Caco-2 (cell line): ENCODE measurements at places on chromosomes 7 and 10.

- DNase-seq, result no peak
These were observed 51.0 kb downstream of the HHEX start for GRCh38 chr10:92740762-92741161.

DNA sequence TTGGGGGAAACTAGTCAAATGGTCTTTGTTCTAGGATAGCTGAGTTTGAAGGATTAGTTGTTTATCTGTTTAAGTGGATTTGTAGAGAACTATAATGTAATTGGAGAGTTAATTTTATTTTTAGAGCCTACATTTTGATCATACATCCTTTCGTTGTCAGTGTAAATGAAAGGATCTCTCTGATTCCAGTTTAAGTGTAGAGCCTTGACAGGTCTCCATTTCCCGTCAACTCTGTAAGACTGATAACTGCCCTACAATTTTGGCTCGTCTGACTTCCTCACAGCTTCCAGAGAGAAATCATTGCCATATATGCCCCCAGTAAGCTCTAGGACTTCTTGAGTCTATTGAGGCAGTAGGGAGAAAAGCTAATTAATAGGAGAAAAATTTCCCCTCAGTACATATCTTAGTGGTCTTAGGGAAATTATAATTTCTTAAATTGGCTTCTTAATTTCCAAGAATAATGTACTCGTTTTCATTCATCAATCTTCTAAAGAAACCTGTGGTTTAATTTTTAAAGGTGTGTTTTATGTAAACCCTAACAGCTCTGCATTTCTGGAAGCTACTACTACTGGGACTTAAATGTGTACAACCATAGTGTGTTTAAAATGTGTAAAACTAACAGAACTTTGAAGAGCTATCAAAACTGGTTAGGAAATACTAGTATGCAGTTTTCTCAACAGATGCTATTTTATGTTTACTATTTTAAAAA, 3.8 kb downstream of the KMT2E start:
- DNase-seq, result no peak

DNA sequence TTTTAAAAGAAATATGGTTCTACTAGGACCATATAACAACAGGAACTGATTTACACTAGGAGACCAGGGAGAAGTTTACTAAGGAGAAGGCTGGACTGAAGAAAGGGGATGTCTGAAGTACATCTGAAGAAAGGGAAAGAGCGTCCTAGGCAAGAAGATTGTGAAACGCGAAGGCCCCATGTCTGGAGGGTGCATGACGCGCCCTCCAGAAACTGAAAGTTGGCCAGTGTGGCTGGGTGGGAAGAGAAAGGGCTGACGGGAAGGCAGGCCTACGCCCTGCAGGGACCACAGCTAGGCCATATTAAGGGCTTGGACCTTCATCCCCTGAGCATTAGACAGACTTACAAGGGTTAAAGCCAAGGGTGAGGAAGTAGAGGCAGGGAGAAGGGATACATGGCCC, 158.0 kb downstream of the TRIL start:
- no peak for DNase-seq

- no peak for DNase-seq
These were observed 563.9 kb upstream of the ADARB2 start for GRCh38 chr10:2301227-2301626.

DNA sequence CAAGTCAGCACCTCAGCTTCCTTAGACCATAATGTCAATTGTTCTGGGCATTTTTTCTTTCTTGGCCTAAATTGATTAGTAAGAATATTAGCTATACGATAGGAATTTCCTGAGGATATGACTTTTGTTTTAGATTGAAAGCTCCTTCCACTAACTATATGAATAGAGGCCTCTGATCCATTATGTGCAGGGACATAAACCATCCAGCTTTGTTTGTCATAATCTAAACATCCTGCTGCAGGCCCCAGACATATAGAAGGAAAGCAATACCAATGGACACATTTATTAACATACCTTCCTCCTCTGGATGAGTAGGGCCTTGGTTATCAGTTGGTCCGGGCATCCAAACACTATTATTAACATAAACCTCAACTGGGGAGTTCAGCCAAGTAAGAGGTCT, 4.3 kb upstream of the GIMAP4 start:
- DNase-seq, result no peak

DNA sequence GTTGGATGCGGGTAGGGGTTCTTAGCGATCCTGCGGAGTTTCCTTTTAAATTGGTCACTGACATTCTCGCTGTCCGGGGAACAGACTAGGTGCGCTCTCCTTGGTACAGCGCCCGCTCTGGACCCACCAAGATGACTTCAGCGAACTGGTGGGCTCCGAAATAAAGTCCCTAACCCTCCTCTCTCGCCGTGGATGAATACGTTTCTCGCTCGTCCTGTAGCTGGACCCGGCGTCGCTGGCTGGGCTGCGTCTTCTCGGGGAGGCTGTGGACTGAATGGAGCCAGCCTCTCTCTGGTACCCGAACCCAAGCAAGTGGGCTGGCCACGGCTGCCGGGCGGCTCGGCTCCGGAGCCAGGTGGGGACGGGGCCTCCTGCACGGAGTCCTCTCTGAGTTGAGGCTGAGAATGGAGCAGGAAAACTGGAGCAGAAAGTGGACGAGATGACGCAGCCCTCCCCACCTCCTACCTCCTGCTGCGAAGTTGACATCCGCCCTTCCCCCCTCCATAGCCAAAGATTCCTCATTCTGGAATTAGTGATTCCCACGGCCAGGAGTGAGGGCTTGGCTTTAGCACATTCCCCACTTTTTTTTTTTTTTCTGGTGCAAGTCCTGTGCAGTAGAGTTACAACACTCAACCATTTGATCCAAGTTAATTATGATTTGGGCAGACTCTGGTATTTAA, 1.5 kb downstream of the UNC5B start:
- DNase-seq, result peak; percentile 50

DNA sequence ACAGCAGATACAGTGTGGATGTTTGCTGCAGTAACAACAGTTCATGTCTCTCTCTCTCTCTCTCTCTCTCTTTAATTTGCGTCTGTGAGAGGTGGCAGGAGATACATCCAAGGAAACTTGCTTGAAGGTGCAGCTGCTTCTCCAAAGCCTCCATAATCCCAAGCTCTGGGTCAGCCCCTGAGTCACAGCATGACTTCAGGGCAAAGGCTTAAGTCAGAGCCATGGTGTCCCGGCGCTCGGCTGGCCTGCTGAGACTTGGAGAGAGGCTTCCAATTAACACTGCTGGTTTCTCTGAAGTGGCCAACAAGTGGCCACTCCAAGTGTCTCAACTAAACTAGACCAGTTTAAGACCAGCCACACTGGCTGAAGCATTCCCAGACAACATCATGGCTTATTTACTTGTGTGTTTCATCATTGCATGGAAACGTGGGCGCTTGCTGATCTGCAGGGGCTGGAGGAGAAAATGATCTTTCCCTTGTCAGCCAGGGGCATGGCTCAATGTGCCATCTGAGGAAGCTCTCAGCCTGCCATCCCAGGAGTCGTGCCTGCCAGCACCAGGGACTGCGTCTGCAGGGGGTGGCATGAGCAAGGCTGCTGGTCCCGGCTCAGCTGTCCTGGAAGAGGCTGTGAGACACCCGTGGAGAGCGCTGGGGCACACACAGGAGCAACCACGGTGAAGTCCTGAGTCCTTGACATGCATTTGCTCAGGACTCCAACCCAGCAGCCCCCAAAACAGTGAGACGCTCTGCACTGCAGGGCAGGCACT, 254.2 kb downstream of the COBL start:
- DNase-seq, result no peak

GRCh38 chr10:118798231-118798662, 43.5 kb upstream of the CACUL1 start:
- no peak for DNase-seq

GRCh38 chr10:5831446-5831782, 18.2 kb upstream of the GDI2 start:
- DNase-seq, result no peak

- no peak for DNase-seq
These were observed 412.2 kb upstream of the SORCS1 start for GRCh38 chr10:107576746-107577145.
